ENCODE measurements at places on chromosomes 12 and 14. TPM values are rescaled to one million over a fixed set of nuclear protein-coding genes. Genes with fewer than 3 reads are reported as not detected.
A peak's percentile ranks its signal among the peaks of the same experiment; 100 is the strongest.

DNA sequence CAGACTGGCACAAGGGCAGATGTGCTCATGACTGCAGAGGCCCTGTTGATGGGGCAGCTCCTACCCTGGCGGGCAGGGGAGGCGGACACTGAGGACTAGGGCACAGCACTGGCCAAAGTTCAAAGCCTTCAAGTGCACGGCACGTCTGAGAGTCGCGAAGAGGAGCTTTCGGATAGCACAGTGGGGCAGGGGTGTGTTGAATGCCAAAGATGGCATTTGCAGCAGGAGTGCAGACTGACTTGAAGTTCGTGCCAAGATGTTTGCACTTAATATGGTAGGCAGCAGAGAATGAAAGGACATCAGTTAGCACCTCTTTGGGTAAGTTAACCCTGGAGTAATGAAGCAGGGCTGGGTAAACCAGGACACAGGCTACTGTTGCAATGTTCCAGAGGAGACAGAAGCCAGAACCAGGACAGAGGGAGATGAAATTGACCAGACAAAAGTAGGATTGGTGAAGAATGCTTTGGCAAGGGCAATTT lies 6.7 kb upstream of the EML1 start:
- H3K4me1 ChIP-seq = peaks cover 11% of the 10 kb centered on the region
- DNase-seq = no peak
- H3K36me3 ChIP-seq = no peaks in the 10 kb centered on the region
- peaks cover 4% of the 10 kb centered on the region for H3K27me3 ChIP-seq
- H3K4me3 ChIP-seq = no peak overlapping the region
- no peak overlapping the region for H3K27ac ChIP-seq

DNA sequence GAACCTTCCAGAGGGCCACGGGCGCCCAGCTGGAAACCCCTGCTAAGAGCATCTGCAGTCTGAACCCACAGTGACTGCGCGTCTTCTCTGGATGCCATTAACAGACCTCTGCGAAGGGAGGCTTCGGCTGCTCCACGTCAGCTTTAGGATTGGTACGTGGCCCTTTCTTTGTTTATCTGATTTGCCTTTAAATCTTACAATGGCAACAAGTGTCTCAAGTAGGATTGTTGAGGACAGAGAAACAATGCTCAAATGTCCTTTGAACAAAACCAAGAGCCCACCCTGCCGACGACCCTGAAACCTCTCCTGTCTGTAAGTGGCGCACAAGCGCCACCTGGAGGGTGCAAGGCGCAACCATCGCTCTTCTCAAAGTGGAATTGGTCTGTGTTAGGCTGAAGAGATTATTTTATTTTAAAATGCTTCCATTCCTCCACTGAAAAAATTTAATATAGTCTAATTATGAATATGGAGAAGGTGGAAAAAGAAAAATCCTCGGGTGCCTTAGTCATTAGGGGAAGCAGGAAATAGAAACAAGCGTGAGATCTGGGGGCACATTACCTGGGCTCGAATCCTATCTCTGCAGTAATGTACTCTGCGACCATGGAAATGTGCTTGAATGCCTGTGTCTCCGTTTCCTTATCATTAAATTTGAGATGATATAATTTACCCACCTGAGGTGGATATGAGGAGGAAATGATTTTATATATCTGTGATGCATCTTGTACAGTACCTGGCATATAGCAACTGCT lies 82.6 kb upstream of the PTPRB start:
- peaks cover 3% of the 10 kb centered on the region for H3K4me1 ChIP-seq
- H3K4me3 ChIP-seq = peak overlapping the region; percentile 27
- H3K36me3 ChIP-seq = no peaks in the 10 kb centered on the region
- H3K27me3 ChIP-seq = peaks cover 6% of the 10 kb centered on the region
- no peak for DNase-seq

- no peak overlapping the region for H3K4me3 ChIP-seq
- H3K36me3 ChIP-seq = no peaks in the 10 kb centered on the region
- H3K27ac ChIP-seq = no peak overlapping the region
- H3K27me3 ChIP-seq = no peaks in the 10 kb centered on the region
- DNase-seq = no peak
- no peaks in the 10 kb centered on the region for H3K4me1 ChIP-seq
These were observed 392.8 kb downstream of the SOX5 start for GRCh38 chr12:23556661-23557060.

DNA sequence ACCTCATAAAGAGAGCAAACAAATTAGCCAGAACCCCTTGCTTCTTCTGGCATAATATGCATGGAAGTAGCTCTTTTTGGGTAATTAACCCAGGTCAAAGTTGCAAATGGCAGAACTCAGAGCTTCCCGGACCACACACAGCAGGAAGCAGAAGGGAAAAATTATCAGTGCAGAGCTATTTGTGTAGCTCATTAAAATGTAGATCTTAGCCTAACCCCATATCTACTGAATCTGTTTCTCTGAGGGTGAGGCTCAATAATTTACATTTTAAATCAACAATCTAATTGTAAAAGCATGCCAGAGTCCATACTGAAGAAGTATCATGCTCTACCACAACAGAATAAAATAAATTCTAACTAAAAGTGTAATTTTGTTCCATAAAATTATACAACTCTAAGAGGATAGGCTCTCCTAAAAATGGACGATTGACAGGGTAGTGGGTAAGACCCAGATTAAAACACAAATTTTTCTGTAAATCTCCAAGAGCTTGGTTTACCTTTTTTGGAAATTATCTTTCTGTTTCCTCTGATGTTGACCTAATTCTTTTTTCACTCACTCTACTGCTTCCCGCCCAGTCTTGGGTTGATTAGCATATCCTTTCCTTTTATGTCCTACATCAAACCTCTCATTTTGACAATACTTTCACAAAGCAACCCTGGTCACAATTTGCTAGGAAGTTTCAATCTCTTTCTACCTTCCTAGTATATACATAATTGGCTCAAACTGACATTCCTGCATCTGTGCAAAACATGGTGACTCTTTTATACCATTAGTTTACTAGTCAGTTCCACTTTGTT lies 213.3 kb upstream of the SLC16A7 start:
- peaks cover 4% of the 10 kb centered on the region for H3K4me1 ChIP-seq
- no peak overlapping the region for H3K27ac ChIP-seq
- peaks cover 4% of the 10 kb centered on the region for H3K27me3 ChIP-seq
- DNase-seq = no peak
- H3K36me3 ChIP-seq = no peaks in the 10 kb centered on the region
- peak overlapping the region; percentile 31 for H3K4me3 ChIP-seq

Gene HSPB8
- not detected for total RNA-seq

DNA sequence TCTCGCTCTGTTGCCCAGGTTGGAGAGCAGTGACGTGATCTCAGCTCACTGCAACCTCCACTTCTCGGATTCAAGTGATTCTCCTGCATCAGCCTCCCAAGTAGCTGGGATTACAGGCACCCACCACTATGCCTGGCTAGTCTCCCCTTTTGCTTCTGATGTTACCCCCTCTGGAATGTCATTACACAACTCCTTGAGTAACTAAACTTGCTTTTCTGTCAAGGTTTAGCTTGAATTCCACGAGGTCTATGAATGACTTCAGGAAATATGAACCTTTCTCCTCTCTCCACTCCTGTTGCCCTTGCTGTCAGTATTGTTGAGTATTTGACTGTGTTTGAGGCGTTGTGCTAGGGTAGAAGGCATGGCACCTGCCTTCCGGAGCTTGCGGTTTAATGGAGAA lies 16.8 kb upstream of the RTRAF start:
- H3K27ac ChIP-seq = no peak overlapping the region
- DNase-seq = no peak
- no peaks in the 10 kb centered on the region for H3K4me1 ChIP-seq
- peaks cover 3% of the 10 kb centered on the region for H3K36me3 ChIP-seq

Gene FLRT2
- total RNA-seq = not detected

GRCh38 chr12:44509471-44509870 lies 366.6 kb downstream of the NELL2 start:
- no peak for DNase-seq
- no peak overlapping the region for H3K4me3 ChIP-seq
- H3K36me3 ChIP-seq = no peaks in the 10 kb centered on the region
- H3K27me3 ChIP-seq = no peaks in the 10 kb centered on the region
- H3K27ac ChIP-seq = no peak overlapping the region
- no peaks in the 10 kb centered on the region for H3K4me1 ChIP-seq

DNA sequence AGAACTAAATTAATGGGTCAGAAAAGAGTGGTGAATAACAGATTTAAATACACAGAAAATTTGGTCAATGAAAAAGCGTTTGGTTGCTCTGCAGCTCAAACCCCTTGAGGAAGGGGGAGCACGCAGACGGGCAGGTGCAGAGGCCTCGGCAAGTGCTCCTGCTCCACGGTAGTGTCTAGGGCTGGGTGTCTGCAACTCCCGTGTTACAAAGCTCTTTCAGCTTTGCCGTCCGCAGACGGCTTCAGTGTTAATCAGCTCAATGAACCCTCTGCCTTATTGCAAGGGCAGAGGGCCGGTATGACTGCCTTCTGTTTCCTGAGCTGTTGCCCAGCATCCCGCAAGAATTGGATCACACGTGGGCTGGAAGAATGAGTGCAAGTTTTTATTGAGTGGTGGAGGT lies 125.7 kb upstream of the TRHDE start:
- H3K27ac ChIP-seq = no peak overlapping the region
- H3K27me3 ChIP-seq = no peaks in the 10 kb centered on the region
- no peak for DNase-seq
- H3K4me1 ChIP-seq = no peaks in the 10 kb centered on the region
- no peak overlapping the region for H3K4me3 ChIP-seq

Gene TNS2
- 2.1 TPM for total RNA-seq

Gene FAM90A1
- 0.14 TPM for total RNA-seq

Gene DPF3
- total RNA-seq = 0.66 TPM

DNA sequence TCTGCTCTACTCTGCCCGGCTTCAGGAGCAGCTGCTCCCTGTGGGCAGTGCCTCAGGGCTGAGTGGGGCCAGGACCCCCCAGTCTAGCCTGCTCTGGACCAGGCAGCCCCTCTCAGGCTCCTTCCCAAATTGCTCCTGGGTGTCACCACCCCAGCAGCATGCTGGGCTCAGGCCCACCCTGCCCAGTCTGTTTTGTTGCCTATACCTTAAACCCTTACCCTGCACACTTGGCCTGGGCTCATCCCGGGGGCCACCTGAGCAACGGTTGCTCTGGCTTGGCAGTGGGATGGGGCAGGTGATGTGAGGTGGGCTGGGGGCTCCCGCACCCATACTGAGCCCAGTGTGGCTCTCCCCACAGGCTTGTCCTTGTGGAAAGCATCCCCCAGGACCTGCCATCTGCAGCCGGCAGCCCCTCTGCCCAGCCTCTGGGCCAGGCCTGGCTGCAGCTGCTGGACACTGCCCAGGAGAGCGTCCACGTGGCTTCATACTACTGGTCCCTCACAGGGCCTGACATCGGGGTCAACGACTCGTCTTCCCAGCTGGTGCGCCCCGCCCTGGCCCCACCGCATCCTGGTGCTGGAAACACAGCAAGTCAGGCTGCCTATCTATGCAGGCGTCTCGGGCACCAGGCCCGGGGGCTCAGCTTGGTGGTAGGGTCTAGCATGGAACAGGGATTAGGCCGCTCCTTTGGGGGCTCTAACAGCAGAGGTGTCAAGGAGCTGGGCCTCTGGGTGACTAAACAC lies 3.9 kb downstream of the PLD4 start:
- H3K4me1 ChIP-seq = no peaks in the 10 kb centered on the region
- H3K36me3 ChIP-seq = no peaks in the 10 kb centered on the region
- no peak overlapping the region for H3K4me3 ChIP-seq
- no peak overlapping the region for H3K27ac ChIP-seq
- no peaks in the 10 kb centered on the region for H3K27me3 ChIP-seq

- H3K27ac ChIP-seq = no peak overlapping the region
- no peak overlapping the region for H3K4me3 ChIP-seq
- peaks cover under 1% of the 10 kb centered on the region for H3K27me3 ChIP-seq
- H3K36me3 ChIP-seq = no peaks in the 10 kb centered on the region
- H3K4me1 ChIP-seq = no peaks in the 10 kb centered on the region
These were observed 357.5 kb upstream of the SFSWAP start for GRCh38 chr12:131353376-131353775.

Gene NRL
- total RNA-seq = 1.8 TPM

DNA sequence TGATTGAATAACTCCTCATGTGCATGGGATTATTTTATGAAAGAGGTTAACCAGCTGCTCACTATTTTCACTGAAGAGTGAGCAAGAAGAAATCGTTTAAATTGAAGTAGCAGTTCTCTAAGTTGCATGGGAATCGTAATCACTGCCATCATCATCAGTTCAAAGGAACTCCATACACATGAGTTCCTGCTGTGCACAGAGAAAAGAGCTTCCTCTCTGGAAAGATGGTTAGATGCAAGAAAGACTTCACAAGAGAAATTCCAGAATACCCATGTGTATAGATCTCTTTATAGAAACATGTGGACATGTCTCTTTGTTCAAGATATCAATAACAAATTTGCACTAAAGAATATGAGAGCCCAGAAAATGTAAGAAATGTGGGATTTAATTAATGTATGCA lies 291.3 kb downstream of the PDZRN4 start:
- no peak for DNase-seq
- H3K36me3 ChIP-seq = no peaks in the 10 kb centered on the region
- no peak overlapping the region for H3K27ac ChIP-seq
- no peaks in the 10 kb centered on the region for H3K4me1 ChIP-seq

- no peak for DNase-seq
- no peaks in the 10 kb centered on the region for H3K36me3 ChIP-seq
- H3K27me3 ChIP-seq = no peaks in the 10 kb centered on the region
These were observed 352.8 kb downstream of the APAF1 start for GRCh38 chr12:98997899-98998298.

Gene CFAP54
- total RNA-seq = 0.14 TPM

GRCh38 chr12:10243818-10244520 lies 31.3 kb downstream of the GABARAPL1 start:
- DNase-seq = no peak
- H3K36me3 ChIP-seq = no peaks in the 10 kb centered on the region
- H3K27ac ChIP-seq = no peak overlapping the region
- H3K27me3 ChIP-seq = peaks cover 23% of the 10 kb centered on the region
- peaks cover 29% of the 10 kb centered on the region for H3K4me1 ChIP-seq

Gene ABCB9
- 5.4 TPM for total RNA-seq

- H3K4me1 ChIP-seq = peaks cover 2% of the 10 kb centered on the region
- H3K4me3 ChIP-seq = no peak overlapping the region
- H3K27me3 ChIP-seq = peaks cover 18% of the 10 kb centered on the region
- H3K36me3 ChIP-seq = no peaks in the 10 kb centered on the region
- no peak overlapping the region for H3K27ac ChIP-seq
These were observed 26.3 kb downstream of the ITGA7 start for GRCh38 chr12:55681142-55682077.

Gene ACRBP
- total RNA-seq = 1.5 TPM

GRCh38 chr14:83992857-83993256 lies 1537.1 kb upstream of the FLRT2 start:
- no peak for DNase-seq
- no peaks in the 10 kb centered on the region for H3K4me1 ChIP-seq
- no peaks in the 10 kb centered on the region for H3K36me3 ChIP-seq
- H3K4me3 ChIP-seq = no peak overlapping the region
- no peaks in the 10 kb centered on the region for H3K27me3 ChIP-seq
- H3K27ac ChIP-seq = no peak overlapping the region

- peaks cover 22% of the 10 kb centered on the region for H3K4me1 ChIP-seq
- H3K4me3 ChIP-seq = no peak overlapping the region
- no peaks in the 10 kb centered on the region for H3K36me3 ChIP-seq
- H3K27me3 ChIP-seq = peaks cover 49% of the 10 kb centered on the region
- H3K27ac ChIP-seq = peak overlapping the region; percentile 73
These were observed 67.2 kb upstream of the HMGA2 start for GRCh38 chr12:65756956-65757511.

GRCh38 chr12:44017216-44017615 lies 181.3 kb downstream of the TMEM117 start:
- H3K4me3 ChIP-seq = no peak overlapping the region
- no peak overlapping the region for H3K27ac ChIP-seq
- H3K27me3 ChIP-seq = no peaks in the 10 kb centered on the region
- no peaks in the 10 kb centered on the region for H3K36me3 ChIP-seq
- H3K4me1 ChIP-seq = no peaks in the 10 kb centered on the region
